Activated T-cell treated with anti-CD3 and anti-CD28 coated beads, Interleukin-2, amount 50 U/mL, for 24 hours (primary cell): ENCODE measurements at places on chromosomes 7 and 10.
A peak's percentile ranks its signal among the peaks of the same experiment; 100 is the strongest.

GRCh38 chr7:13945670-13946069 lies 43.8 kb downstream of the ETV1 start:
- no peaks in the 10 kb centered on the region for H3K4me1 ChIP-seq
- no peak for DNase-seq
- no peak overlapping the region for H3K4me3 ChIP-seq

- DNase-seq = no peak
- H3K4me1 ChIP-seq = no peaks in the 10 kb centered on the region
- no peak overlapping the region for H3K4me3 ChIP-seq
- peaks cover 37% of the 10 kb centered on the region for H3K27me3 ChIP-seq
- no peaks in the 10 kb centered on the region for H3K36me3 ChIP-seq
Observed at GRCh38 chr7:55056577-55057480, 38.0 kb downstream of the EGFR start.

DNA sequence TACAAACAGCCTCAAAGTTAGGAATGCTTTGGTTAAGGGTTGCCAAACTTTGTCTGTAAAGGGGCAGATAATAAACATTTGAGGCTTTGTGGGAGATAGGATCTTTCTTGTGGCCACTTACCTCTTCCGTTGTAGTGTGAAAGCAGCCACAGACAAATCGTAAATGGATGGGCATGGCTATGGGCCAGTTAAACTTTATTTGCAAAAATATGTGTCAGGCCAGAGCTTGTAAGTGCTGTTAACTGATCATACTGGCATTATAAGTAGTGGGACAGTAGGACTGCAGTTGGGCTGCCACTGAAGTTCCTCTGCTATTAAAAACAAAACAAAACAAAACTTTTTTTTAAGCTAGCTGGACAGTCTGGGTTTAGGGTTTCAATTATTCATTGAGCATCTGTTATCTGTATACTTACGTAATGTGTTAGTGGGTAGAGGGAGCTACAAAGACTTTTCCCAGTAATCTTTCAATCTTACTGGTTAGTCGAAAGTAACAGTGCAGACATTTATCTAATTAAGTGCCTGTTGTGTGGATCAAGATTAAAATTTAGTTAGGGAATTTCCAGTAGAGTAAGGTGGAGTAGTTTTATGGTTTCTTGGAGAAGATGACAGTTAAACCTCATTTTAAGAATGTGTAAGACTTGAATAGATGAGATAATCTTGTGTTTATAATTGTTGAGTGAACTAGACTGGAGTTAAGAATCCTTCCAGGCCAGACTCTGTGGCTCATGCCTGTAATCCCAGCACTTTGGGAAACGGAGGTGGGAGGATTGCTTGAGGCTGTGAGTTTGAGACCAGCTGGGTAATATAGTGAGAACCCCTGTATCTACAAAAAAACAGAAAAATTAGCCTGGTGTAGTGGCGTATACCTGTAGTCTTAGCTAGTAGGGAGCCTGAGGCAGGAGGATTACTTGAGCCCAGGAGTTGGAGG lies 100.1 kb downstream of the BTRC start:
- no peak for DNase-seq
- H3K27ac ChIP-seq = no peak overlapping the region

- no peaks in the 10 kb centered on the region for H3K36me3 ChIP-seq
- no peak for DNase-seq
- H3K27me3 ChIP-seq = peaks cover 5% of the 10 kb centered on the region
- H3K27ac ChIP-seq = no peak overlapping the region
- no peaks in the 10 kb centered on the region for H3K4me1 ChIP-seq
Observed at GRCh38 chr7:155233311-155234157, 64.1 kb upstream of the INSIG1 start.

- DNase-seq = no peak
- H3K36me3 ChIP-seq = no peaks in the 10 kb centered on the region
- H3K4me1 ChIP-seq = no peaks in the 10 kb centered on the region
- H3K27me3 ChIP-seq = peaks cover 18% of the 10 kb centered on the region
Observed at GRCh38 chr10:641149-642010, 48.1 kb downstream of the DIP2C start.

- H3K4me3 ChIP-seq = no peak overlapping the region
- H3K36me3 ChIP-seq = peaks cover 79% of the 10 kb centered on the region
- no peak overlapping the region for H3K27ac ChIP-seq
- peaks cover 3% of the 10 kb centered on the region for H3K4me1 ChIP-seq
- no peak for DNase-seq
Observed at GRCh38 chr7:129734400-129734799, 122.9 kb downstream of the NRF1 start.

DNA sequence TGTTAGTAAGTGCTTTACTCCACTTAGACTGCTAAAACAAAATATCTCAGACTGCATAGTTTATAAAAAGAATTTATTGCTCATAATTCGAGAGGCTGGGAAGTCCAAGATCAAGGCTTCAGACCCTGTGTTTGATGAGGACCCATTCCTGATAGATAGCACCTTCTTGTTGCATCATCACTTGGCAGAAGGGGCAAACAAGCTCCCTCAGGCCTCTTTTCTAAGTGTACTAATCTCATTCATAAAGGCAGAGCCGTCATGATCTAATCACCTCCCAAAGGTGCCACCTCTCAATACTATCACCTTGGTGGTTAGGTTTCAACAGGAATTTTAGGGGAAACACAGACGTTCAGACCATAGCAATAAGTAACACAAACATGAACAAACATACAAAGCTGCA lies 55.4 kb downstream of the CRPPA start:
- no peaks in the 10 kb centered on the region for H3K36me3 ChIP-seq
- H3K27ac ChIP-seq = no peak overlapping the region
- no peak overlapping the region for H3K4me3 ChIP-seq
- H3K4me1 ChIP-seq = no peaks in the 10 kb centered on the region

DNA sequence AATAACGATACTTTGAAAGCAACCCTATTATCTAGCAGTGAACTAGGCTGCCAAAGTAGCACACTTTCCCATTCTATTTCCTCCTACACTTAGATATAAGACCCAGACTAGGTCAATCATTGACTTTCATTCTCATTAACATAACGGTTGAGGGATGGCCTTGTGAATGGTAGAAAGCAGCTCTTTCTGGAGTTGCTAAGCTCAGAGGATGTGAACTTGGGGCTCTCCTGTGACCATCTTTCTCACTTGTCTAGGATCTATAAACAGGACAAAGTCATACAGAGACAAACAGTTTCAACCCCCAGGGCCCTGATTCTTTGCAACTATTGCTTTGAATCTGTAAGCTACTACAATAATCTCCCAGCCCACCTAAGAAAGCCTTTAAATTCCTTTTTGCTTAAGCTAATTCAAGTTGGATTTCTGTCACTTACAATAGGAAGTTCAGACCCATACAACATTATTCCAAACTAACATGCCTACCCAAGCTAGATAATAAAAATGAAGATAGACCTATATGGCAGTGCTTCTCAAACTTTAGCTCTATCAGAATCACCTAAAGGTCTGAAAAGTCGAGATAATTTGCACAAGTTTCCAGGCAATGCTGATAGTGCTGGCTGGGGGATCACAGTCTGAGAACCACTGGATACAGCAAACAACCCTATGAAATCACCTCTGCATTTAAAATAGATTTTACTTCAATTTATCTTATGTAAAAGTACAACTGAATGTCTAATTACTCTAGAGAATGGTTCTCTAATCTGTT lies 16.7 kb downstream of the P4HA1 start:
- H3K27ac ChIP-seq = no peak overlapping the region
- no peak overlapping the region for H3K4me3 ChIP-seq
- peaks cover 30% of the 10 kb centered on the region for H3K36me3 ChIP-seq
- H3K27me3 ChIP-seq = no peaks in the 10 kb centered on the region
- no peak for DNase-seq

DNA sequence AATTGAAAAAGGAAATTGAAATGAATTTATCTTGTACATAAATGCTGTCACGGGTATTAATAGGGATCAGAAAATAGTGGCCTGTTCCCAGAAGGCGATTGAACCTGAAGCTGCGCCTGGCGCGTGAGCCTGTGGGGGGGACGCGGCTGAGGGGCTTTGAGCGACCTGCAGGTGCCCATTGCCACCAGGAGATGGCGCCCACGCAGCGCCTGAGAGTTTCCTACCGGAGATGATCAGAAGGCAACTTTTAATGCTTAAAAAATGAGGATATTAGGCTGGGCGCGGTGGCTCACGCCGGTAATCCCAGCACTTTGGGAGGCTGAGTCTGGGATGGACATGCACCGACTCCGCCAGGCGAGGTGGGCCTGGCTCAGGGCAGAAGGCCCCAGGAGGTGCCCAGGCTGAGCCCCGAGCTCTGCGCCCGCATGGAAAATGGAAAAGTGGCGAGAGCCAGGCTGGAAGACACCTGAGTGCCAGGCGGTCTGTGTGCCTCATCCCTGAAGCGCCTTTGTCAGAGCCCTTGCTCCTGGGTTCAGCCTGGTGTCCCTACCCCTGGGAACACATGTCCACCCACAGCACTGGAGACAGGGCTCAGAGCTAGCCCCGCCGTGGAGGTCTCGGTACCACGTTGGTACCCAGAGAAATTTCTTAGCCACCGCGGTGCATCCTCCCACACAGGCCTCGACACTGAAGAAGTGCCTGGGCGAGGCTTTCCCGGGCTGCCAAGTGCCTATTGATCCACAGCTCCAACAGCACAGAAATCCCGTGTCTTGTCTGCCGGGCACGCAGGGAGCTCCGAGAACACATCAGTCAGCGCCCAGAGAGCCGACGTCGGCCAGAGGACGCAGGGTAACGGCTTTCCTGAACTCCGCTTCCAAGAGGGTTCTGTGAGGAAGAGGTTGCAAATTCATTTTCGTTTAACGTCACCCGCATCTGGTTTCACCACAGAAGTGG lies 117.4 kb downstream of the INPP5A start:
- H3K4me3 ChIP-seq = no peak overlapping the region
- H3K36me3 ChIP-seq = peaks cover 43% of the 10 kb centered on the region
- no peaks in the 10 kb centered on the region for H3K27me3 ChIP-seq
- no peak overlapping the region for H3K27ac ChIP-seq
- DNase-seq = peak; percentile 75

DNA sequence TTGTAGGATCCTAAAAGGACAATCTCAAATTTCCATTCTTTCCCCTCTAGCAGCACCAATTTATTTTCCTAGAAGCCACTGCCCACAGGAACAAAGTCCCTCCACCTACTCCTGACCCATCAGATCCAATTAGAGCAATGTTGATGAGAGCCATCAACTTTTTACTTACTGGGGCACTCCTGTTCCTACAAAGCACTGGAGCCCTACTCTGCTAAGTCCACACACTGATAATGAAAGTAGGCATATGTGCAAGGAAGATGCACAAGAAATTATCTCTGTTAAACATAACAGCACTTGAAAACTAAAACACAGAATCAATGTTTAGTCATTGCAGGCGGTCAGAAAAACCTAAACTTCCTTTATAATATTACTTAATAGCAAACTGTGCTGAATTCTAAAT lies 3.6 kb downstream of the HERPUD2 start:
- peak overlapping the region; percentile 89 for H3K4me3 ChIP-seq
- H3K27ac ChIP-seq = peak overlapping the region; percentile 94
- H3K4me1 ChIP-seq = peaks cover 74% of the 10 kb centered on the region
- peaks cover 32% of the 10 kb centered on the region for H3K36me3 ChIP-seq
- no peak for DNase-seq

GRCh38 chr7:64997927-64998391 lies 7.1 kb upstream of the ZNF117 start:
- DNase-seq = no peak
- H3K36me3 ChIP-seq = peaks cover 66% of the 10 kb centered on the region
- H3K27ac ChIP-seq = no peak overlapping the region
- peaks cover 7% of the 10 kb centered on the region for H3K4me1 ChIP-seq

GRCh38 chr10:33032654-33033151 lies 74.7 kb upstream of the ITGB1 start:
- no peak overlapping the region for H3K27ac ChIP-seq
- H3K4me1 ChIP-seq = peaks cover 16% of the 10 kb centered on the region
- no peak overlapping the region for H3K4me3 ChIP-seq

DNA sequence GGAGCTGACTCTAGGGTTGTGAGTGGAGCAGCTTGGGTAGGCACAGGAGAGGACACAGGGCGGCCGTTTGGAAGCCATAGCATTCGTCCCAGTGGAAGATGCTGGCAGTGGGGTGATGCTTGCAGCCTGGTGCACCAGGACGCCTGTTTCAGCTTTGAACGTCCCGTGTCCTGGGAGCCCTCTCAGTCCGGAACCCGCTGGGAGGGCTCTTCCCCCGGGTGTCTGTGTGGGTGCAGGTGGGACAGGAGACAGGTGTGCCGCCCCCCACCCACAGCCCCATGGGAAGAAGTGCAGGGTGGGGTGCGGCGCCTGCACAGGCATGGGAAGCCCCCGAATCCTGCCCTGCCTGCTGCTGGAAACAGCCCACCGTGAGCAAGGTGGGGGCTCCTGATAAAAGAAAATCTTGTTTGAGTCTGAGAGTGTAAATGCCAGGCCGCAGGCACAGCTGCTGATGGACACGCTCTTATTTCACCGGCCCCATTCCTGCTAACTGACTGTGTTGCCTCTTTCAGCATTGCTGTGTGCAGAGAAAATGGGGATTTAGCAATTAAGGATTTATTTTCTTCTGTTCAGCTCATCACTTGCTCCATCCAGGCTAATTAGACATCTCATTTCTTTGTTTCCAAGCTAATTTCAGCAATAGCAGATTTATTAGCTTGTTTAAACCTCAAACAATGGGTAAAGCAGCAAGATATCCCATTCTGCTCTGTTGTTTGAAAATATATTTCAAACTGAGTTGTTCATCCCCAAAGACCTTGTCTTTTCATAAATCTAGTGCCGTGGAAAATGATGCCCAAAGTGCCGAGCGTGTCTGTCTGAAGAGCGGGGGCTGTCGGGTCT lies 54.9 kb upstream of the DPYSL4 start:
- H3K36me3 ChIP-seq = no peaks in the 10 kb centered on the region
- DNase-seq = no peak
- H3K4me1 ChIP-seq = no peaks in the 10 kb centered on the region
- no peak overlapping the region for H3K4me3 ChIP-seq

DNA sequence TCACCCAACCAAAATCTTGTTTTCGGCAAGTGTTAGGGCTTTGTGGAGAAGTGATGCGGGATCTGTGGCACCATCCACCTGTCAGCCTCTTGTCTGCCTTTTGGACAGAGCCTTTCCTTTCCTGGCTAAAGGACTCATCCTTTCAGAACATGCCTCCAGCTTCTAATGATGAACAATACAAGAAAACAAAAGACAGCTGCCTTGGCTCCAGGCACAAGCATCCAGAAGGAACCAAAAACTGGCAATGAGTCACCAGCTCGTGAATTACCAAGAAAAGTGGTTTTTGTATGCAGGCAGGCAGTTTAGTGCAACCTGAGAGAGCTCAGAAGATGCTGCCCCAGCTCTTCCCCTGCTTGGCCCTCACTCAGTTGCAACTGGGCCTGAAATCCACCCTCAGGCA lies 84.6 kb upstream of the NAMPT start:
- H3K36me3 ChIP-seq = no peaks in the 10 kb centered on the region
- H3K27ac ChIP-seq = no peak overlapping the region

GRCh38 chr7:48426966-48427555 lies 255.8 kb downstream of the ABCA13 start:
- DNase-seq = no peak
- H3K27me3 ChIP-seq = no peaks in the 10 kb centered on the region
- no peak overlapping the region for H3K4me3 ChIP-seq
- no peaks in the 10 kb centered on the region for H3K4me1 ChIP-seq
- no peaks in the 10 kb centered on the region for H3K36me3 ChIP-seq
- H3K27ac ChIP-seq = no peak overlapping the region

DNA sequence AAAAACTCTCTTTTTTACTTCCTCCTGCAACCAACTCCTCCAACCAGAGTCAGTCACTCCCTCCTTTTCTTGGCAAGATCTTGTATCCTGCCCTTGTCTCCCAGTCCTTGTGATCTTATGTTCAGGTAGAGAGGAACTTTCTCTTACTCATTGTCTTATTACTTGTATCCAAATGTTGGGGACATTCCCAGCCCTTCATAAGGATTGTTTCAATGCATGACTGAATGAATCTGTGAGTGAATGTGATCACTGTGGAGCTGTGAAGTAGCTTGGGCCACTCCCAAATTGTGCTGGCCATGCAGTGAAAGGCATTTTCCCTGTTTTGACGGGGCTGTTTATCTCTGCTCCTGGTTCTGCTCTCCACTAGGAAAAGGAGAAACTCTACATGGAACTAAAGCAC lies 93.7 kb downstream of the CFAP58 start:
- no peaks in the 10 kb centered on the region for H3K36me3 ChIP-seq
- no peak for DNase-seq
- H3K4me1 ChIP-seq = peaks cover 4% of the 10 kb centered on the region
- no peak overlapping the region for H3K4me3 ChIP-seq
